ENCODE measurements at places on chromosomes 11 and 22.

DNA sequence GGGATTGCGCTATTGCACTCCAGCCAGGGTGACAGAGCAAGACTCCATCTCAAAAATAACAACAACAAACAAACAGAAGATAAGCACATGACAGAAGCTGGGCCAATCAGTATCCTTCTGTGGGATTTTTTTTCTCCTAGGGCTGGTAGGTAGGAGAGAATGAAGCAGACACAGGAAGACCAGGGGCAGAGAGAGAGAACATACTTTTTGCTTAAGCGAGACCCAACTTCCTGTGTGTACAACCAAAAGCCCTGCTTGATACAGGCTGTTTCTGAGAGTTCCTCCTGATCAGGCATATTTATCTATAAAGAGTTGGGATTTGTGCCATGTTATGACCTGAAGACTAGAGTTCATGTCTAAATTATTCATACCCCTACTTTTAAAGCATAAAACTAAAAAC, 12.4 kb upstream of the PLEKHB1 start:
- H3K4me3 ChIP-seq = no peak overlapping the region
- H3K36me3 ChIP-seq = no peaks in the 10 kb centered on the region
- DNase-seq = no peak
- H3K27me3 ChIP-seq = no peaks in the 10 kb centered on the region
- H3K27ac ChIP-seq = peak overlapping the region; percentile 20

GRCh38 chr11:34339149-34340064, 18.4 kb downstream of the ABTB2 start:
- DNase-seq = no peak
- H3K36me3 ChIP-seq = no peaks in the 10 kb centered on the region
- no peak overlapping the region for H3K27ac ChIP-seq
- H3K4me3 ChIP-seq = no peak overlapping the region
- peaks cover 4% of the 10 kb centered on the region for H3K27me3 ChIP-seq

DNA sequence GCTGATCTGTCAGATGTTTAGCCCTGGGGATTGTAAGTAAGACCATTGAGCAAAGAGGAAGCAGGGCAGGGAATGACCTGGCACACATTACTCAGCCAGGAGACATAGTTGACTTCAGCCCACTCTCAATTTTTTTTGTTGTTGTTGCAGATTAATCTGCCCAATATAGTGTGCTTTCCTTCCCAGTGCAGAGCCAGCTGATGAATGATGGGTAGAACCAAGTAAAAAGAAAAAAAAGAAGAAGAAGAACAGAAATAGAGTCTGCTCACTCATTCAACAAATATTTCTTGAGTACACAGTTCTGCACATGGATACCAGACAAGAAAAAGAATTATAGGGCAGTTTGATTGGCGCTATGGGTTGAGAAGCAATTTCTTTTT, 292.7 kb downstream of the ETS1 start:
- peaks cover 92% of the 10 kb centered on the region for H3K4me1 ChIP-seq
- no peaks in the 10 kb centered on the region for H3K27me3 ChIP-seq
- DNase-seq = no peak
- peaks cover 53% of the 10 kb centered on the region for H3K36me3 ChIP-seq
- H3K27ac ChIP-seq = peak overlapping the region; percentile 48
- no peak overlapping the region for H3K4me3 ChIP-seq

DNA sequence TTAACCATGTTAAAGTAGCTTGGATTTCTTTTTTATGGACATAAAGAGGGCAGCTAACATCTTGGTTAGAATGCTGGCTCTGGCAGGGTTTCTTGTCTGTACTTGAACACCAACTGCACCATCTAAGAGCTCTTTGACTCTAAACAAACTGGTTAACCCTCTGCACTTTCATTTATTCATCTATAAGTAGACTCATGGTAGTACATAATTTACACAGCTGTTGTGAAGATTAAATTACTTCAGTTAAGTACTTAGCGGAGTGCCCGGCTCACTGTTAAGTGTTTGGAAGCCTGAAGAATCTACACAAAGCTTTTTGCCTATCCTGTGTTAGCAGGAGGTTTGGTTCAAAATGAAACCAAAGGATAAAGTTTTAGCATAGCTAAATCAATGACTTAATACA, 846.2 kb upstream of the API5 start:
- no peak overlapping the region for H3K4me3 ChIP-seq
- no peak overlapping the region for H3K27ac ChIP-seq
- DNase-seq = no peak
- no peaks in the 10 kb centered on the region for H3K4me1 ChIP-seq

DNA sequence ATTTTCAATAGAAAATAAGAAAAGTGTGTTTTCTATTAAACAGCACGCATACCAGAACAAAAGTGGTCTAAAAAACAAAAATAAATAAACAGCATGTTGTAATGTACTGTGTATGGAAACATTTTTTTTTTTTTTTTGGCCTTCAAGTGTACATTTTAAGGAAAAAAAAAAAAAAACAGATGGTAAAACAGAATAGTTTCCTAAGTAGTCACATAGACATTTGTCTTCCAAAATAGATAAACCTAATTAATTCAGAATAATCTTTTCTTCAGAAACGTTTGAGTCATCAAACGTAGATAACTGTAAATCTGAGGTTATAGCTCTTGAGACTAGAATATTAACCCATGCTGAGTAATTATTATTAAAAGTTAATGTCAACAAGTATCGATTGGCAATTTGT, 396 bp upstream of the CFAP300 start:
- H3K4me1 ChIP-seq = peaks cover 10% of the 10 kb centered on the region
- H3K27me3 ChIP-seq = peaks cover 31% of the 10 kb centered on the region
- peak overlapping the region; percentile 51 for H3K4me3 ChIP-seq
- no peak for DNase-seq

- H3K27ac ChIP-seq = no peak overlapping the region
- peaks cover 9% of the 10 kb centered on the region for H3K4me1 ChIP-seq
Measured at GRCh38 chr11:129314371-129314770, 61.3 kb upstream of the BARX2 start.

DNA sequence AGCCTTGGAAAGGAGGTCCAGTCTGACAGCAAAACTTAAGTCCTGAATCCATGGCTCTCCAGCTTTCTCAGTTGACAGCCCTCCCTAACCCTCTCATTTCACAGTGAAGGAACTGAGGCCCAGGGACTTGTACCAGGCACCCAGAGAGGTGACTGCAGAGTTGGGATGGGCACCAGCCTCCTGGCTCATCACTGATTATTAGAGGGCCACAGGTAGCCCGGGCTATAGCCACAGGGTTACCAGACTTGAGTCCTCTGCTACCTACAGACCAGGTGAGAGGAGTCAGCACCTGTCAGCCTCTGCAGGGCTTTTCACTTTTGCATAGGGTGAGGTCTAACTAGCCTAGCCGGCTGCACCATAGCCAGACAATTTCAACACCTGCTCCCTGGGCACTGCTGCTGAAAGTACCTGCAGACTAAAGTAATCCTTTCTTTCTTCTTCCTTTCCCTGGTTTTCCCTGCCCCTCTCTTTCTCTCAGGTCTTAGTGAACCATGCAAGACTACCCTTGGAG, 37.6 kb downstream of the SYT13 start:
- no peak overlapping the region for H3K27ac ChIP-seq
- no peaks in the 10 kb centered on the region for H3K4me1 ChIP-seq
- H3K4me3 ChIP-seq = no peak overlapping the region
- DNase-seq = no peak

- H3K4me3 ChIP-seq = no peak overlapping the region
- H3K27ac ChIP-seq = no peak overlapping the region
- H3K36me3 ChIP-seq = no peaks in the 10 kb centered on the region
- H3K27me3 ChIP-seq = no peaks in the 10 kb centered on the region
- DNase-seq = no peak
Measured at GRCh38 chr11:42085736-42086135, 626.3 kb upstream of the LRRC4C start.

GRCh38 chr11:41660585-41660984, 201.1 kb upstream of the LRRC4C start:
- DNase-seq = no peak
- H3K27me3 ChIP-seq = no peaks in the 10 kb centered on the region
- H3K4me3 ChIP-seq = no peak overlapping the region
- no peaks in the 10 kb centered on the region for H3K4me1 ChIP-seq
- H3K36me3 ChIP-seq = no peaks in the 10 kb centered on the region

GRCh38 chr11:61460474-61460881, 30.6 kb downstream of the SDHAF2 start:
- no peaks in the 10 kb centered on the region for H3K4me1 ChIP-seq
- H3K27me3 ChIP-seq = no peaks in the 10 kb centered on the region
- H3K27ac ChIP-seq = no peak overlapping the region

GRCh38 chr11:43942662-43943371, 380 bp downstream of the C11orf96 start:
- no peak overlapping the region for H3K27ac ChIP-seq
- peaks cover 2% of the 10 kb centered on the region for H3K36me3 ChIP-seq
- H3K27me3 ChIP-seq = peaks cover 65% of the 10 kb centered on the region

DNA sequence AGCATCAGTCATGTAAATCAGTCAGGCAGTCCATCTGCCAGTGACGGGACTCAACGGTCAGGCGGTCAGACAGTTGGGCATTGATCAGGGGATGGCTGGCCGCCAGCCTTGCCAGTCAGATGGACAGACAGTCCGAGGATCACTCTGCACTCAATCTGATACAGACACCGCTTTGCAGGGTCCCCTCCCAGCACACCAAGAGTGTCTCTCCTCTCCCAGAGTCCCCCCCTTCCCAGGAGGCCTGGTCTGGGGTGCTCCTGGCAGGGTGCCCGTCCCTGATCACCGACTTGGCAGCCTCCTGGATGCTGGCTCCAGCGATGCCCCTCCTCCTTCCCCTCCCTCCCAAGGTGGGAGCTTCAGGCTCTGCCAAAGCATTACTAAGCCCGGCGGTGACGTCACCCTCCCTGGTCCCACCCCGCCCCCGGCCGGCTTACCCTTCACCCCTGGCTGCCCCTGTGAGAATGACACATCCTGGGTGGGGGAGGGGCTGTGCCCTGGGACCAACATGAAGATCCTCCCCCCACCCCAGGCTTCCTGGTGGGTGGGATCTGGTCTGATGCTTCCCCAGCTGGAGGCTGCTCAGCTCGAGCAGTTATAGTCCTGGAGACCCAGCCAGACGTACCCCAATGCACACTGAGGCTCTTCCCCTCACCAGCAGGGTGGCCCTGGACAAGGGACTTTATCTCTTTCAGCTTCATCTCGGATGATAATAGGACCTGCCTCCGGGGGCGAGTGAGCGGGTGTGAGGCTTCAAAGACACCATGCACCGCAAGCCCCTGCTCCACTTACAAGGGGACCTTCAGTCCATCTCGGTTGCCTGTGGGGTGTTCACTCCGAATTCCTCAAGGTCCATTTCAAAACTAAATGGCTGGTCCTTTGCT, 69.2 kb downstream of the CD82 start:
- no peak overlapping the region for H3K27ac ChIP-seq
- H3K4me1 ChIP-seq = no peaks in the 10 kb centered on the region
- no peak overlapping the region for H3K4me3 ChIP-seq
- H3K27me3 ChIP-seq = peaks cover 20% of the 10 kb centered on the region

DNA sequence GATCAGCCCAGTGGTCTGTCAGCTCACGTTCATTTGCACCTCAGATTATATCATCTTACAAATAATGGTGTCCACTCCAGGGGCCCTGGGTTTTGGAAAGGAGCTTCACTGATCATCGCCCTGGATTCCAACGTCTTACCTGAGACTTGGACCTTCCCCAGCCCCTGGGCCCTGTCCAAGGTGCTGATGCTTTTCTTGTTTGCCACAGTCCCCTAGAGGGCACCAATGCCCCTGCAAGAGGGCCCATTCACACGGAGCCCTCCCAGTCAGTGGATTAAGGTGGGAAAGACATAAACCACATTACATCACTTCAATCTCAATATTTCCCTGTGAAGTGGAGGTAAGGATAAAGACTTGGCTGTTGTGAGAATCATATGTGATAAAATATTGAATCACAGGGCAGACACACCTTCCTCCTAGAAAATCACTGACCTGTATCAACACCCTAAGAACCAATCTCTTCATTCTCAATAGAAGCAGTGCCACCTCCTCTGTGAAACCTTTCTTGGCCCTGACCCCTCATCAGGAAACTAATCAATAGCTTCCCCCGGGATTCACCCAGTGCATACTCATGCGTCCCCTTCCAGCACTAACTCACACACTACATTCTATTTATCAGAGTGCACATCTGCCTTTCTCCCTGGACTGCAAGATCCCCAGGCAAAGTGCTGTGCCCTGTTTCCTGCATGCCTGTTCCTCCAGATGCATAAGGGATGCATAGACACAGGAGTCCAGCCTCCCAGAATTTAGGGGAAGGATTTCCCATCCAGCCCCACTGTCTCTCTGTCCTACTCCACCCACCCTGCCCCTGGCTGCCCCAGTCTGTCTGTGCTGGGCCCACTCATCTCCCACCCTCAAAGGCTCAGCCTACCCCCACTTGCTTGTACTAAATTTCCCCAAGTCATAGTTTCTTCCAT, 167.0 kb downstream of the BUD13 start:
- H3K27ac ChIP-seq = no peak overlapping the region
- H3K4me3 ChIP-seq = no peak overlapping the region
- H3K27me3 ChIP-seq = no peaks in the 10 kb centered on the region
- peak; percentile 60 for DNase-seq
- H3K4me1 ChIP-seq = no peaks in the 10 kb centered on the region

DNA sequence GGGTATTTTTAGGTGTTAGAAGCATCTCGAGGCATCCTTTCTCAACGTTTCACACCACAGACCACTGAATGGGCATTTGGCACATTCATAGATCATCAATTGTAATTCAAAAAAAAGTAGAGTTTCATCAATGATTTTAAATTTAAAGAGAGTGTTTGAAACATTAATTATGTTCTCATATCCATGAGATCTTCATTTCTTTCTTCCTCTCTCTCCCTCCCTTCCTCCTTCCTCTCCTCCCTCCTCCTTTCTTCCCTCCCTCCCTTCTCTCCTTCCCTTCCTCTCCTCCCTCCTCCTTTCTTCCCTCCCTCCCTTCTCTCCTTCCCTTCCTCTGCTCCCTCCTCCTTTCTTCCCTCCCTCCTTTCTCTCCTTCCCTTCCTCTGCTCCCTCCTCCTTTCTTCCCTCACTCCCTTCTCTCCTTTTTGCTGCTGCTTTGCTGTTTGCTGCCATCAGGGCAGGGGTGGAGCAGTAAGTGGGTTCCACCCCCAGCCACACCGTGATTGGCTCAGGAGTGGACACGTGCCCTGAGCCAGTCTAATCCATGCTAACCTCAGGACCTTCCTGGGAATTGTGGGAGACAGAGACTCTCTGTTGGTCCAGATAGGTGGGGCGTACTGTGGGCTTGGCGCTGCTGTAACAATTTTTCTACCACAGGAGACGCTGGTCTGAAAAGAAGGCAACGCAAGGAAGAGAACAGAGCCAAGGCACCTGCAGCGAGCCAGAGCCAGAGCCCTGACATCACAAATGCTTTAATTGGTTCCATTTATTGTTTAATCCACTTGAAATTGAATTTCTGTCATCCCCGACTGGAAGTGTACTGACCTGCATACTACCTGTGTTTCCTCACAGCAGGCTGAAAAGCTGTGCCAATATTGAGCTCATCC, 33.7 kb upstream of the APOBEC3A start:
- H3K4me1 ChIP-seq = peaks cover 3% of the 10 kb centered on the region
- H3K36me3 ChIP-seq = no peaks in the 10 kb centered on the region
- H3K27ac ChIP-seq = no peak overlapping the region
- H3K4me3 ChIP-seq = no peak overlapping the region
- peaks cover 32% of the 10 kb centered on the region for H3K27me3 ChIP-seq
